Stimulated activated CD4-positive, alpha-beta T cell treated with anti-CD3 and anti-CD28 coated beads, Interleukin-4, amount 100 ng/mL, for 24 hours (primary cell): ENCODE measurements at places on chromosomes 2 and 18.

GRCh38 chr2:203237346-203238238 is 1.2 kb upstream of the CYP20A1 start:
- no peak for DNase-seq

- no peak for DNase-seq
Measured at GRCh38 chr2:170530803-170531564, 184.2 kb upstream of the SP5 start.

DNA sequence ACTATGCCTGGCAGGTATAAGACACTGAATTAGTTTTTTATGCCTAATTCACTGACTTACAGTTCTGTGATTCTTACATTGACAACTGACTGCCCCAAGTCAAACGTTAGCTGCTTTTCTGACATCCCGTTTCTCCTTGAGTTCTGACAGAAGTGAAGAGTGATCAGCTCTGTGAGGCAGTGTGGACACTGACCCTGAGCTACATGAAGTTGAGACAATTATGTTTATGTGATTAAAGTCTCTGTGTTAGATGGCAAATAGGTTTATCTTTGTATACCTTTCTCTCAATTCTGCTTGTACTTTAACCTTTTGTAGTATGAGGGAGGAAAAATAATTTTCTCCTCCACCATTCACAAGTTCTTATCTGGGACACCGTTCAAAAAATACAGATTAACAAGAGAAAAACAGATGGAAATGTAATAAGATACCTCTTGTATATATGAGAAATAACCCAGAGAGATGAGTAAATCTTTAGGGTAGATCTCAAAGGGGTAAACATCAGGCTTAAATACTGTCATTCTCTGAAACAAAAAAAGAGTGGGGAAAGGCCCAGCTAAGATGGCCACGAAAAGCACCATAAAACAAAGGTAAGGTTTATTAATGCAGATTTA is 85.4 kb upstream of the B3GNT2 start:
- no peak for DNase-seq

GRCh38 chr18:77063260-77063659 is 69.3 kb downstream of the MBP start:
- DNase-seq: peak; percentile 85

GRCh38 chr2:203908797-203909185 is 27.8 kb upstream of the ICOS start:
- DNase-seq: no peak

- DNase-seq: no peak
Measured at GRCh38 chr2:5094192-5094591, 598.0 kb upstream of the SOX11 start.

DNA sequence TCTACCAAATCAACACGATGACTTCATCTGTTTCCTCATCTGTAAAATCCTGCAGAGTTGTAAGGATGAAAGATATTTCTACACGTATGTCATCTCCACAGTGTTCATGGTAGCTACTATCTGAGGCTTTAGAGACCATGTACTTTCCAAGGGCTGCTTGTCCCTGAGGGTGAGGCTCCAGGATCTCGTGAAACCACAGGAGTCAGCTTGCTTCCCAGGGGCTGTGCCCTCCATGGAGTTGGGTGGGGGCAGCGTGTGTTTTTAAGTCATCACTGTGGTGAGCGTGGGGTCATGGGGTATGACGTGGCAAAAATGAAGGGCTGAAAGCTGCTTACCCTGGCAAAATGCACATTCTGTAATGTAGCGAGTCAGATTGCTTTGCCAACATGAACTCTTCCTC is 81.6 kb downstream of the ASAP2 start:
- DNase-seq: no peak

DNA sequence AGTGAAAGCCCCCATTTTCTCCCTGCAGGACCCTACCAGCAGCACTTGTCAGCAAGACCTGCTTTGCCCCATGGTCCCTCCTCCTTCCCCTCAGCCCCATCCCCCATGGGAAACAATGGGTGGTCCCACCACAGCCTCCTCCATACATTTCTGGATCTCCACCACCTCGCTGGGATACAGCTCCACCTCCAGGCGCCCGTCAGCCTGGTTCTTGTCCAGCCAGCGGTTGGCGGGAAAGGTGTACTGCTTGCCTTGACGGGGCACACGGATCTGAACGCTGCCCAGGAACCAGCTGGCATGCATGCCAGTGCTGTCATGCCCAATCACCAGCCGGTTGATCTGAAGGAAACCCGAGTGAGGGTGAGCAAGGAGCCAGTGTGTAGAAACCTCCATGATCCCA is 90.9 kb downstream of the LOXHD1 start:
- no peak for DNase-seq

GRCh38 chr2:145744541-145745386 is 1224.8 kb upstream of the ZEB2 start:
- no peak for DNase-seq

- no peak for DNase-seq
Measured at GRCh38 chr2:10080536-10081304, 509 bp upstream of the CYS1 start.

DNA sequence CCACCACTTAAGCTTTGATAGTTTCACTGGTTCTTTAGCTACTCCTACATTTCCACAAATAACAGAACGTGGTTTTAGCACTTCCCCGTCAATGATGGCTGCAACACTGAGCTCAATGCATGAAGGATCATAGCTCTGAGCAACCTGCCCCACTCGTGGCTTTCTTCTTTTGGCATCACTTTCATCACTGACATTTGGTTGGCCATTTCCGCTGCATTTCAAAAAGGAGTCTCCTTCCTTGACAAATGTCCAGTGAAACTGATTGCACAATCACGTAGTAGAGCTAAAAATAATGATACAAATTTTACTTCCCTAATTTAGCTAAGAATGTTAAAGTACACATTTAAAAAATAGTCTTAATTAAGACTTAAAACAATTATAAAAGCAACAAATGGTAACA is 205.2 kb upstream of the HDAC4 start:
- DNase-seq: no peak

DNA sequence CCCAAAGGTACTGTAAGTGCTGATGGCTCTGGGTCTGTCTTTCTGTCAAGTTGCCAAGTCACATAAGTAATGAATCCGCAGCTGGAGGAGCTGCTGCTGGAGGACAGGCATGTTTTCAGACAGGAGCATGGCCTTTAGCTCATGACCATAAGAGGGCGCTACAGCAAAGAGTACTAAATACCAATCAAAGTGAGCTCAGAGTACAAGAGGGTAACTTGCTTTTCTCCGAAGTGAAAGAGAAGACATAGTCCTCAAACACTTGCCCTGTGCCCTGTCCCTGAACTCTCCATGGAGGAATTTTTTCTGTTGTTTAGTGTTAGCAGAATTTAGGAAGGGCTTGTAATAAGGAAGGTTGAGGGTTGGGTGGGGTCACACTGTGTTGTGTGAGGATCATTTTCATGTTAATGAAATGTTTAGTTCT is 58.0 kb upstream of the EML6 start:
- DNase-seq: peak; percentile 60

GRCh38 chr2:95277246-95277906 is 3.1 kb downstream of the PROM2 start:
- no peak for DNase-seq

- no peak for DNase-seq
Measured at GRCh38 chr2:71428472-71429383, 24.6 kb upstream of the DYSF start.

DNA sequence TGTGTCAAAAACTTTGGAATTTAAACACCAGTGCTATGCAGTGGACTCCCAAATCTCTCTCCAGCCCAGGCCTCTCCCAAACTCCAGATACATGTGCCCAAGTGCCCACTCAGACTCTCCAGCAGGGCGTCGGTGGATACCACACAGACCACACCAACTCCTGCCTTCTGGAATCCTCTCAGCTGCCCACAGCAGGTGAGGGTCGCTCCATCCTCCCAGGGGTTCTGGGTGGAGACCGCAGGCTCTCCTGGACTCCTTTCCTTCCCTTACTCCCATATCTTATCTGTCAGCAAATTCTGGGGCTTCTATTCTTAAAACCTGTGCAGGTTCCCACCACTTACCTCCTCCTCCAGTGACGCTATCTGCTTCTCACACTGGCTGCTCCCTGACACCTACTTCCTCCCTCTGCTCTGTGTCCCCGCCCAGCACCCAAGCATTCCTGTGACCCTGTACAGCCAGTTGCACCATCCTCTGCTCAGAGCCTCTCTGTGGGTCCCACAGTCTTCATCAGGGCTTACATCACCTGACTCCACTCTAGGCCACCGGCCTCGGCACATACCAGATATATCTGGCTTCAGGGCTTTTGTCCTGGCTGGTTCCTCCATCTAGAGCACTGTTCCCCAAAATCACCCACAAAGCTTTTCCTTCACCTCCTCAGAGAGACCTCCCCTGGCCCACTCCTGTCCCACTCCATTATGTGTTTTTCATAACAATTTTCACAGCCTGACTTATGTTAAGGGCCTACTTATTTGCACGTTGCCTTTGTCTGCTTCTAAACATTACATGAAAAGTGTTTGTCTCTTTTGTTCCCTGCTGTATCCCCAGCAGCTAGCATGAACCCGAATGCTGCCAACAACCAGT is 2.6 kb upstream of the IMP4 start:
- no peak for DNase-seq

DNA sequence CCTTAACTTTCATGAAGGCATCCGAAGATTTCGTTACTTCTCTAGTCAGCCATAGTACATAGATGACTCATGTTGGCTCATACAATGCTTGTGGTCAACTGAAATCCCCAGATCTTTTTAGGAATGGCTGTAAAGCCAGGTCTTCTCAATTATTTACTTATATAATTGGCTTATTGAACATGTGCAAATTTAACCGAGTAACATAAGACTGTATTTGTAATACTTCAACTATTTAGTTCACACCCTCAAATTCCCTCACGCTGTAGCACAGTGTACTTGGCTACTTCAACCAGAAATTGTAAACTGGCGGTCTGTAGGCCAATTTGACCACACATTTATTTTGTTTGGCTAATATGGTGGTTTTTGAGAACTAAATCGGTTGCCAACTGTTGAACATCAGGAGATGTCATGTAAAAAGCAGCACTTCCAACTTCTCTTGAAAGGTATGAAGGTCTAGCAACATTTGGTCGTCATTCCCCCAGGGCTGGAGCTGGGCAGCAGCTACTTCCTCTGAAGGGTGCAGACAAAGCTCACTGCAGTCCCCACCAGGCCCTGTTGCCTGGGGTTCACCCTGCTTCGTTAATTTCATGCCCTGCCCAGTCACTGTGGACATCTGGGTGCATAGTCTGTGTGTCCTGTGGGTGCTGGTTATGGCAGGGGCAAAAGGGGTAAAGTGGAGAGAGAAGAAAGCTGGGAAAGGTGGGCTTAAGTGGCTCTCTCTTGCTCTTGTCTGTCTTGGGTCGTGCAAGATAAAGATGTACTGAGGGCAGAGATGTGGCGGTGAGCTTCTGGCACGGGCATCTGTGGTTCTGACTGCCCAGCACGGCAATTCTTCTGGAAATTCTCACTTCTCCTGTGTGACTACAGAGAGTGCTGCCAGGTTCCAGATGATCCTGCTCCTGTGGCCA is 3.2 kb upstream of the SH3RF3 start:
- DNase-seq: no peak

- no peak for DNase-seq
Measured at GRCh38 chr2:48793671-48794070, 38.1 kb upstream of the LHCGR start.
